Activated T-helper 2 cell treated with anti-CD3 and anti-CD28 coated beads, Interferon-gamma antibody, Interleukin-2, Interleukin-4, amounts not matched to agents 10 μg/mL and 5 μg/mL and 100 μg/mL, durations not matched to agents 14 hours and 24 hours and 36 hours (primary cell): ENCODE measurements at places on chromosomes 4 and X.

DNA sequence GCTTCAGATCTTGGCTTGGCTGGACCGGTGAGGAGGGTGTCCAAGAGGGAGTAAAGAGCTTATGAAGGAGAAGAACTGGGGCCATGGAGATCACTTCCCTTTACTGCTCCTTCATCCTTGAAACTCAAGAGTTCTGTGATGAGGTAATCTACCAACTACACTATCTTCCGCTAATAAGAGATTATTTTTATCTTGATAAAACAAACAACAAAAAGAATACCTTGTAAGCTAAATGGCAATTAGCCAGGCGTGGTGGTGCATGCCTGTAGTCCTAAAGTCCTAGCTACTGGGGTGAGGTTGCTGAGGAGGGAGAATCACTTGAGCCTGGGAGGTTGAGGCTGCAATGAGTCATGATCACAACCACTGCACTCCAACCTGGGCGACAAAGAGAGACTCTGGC is 47.4 kb downstream of the HAUS3 start:
- no peak for DNase-seq

GRCh38 chrX:122913764-122914163 is 270.3 kb upstream of the GRIA3 start:
- DNase-seq: no peak

DNA sequence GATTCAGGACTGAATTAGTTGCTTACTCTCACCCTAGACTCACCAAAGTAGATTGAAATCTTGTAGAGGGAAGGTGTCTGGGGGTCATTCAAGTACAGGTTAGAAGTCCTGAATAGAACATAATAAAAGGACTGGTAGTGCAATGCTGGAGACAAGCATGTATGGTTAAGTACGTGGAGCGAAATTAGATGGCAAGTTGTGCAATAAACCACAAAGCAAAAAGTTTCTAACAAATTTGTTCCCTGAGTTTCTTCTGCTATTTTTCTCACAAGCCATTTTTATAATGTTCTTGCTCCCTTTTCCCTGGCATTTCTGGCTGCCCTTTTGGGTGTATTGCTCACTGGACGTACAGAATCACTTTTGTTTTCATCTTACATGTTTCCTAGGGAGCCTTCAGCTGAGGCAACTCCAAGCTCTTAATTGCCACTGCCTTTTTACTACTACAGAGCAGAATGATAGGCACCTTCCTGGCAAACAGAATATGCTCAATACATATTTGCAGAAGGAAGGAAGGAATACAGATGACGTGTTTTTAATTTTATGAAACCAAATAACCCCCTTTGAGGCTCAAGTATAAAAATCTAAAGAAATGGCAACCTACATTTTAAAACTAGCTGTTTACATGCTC is 23.4 kb downstream of the LANCL3 start:
- DNase-seq: no peak

- DNase-seq: no peak
Observed at GRCh38 chrX:13419918-13420317, 100.1 kb upstream of the ATXN3L start.

GRCh38 chr4:172962564-172963353 is 205.9 kb upstream of the GALNT7 start:
- no peak for DNase-seq

DNA sequence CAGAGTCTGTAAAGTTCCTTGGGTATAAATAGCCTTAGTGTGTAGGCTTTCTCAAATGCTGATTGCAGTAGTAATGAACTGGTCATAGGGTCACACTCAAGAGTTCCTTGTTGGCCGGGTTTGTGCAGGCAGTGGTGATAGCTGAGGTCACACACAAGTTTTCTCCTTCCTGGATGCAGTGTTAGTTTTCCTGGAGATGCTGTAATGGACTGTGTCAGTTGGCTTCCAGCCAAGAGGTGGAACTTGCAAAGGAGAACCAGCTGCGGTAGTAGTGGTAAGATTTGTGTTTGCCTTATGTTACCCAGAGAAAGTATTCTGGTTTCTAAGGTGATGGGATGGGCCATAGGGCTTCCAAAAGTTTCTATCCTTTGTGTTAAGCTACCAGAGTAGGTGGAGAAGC is 409.8 kb upstream of the FRG1 start:
- DNase-seq: no peak

- DNase-seq: no peak
Observed at GRCh38 chr4:156820931-156821330, 150.7 kb downstream of the PDGFC start.

- DNase-seq: no peak
Observed at GRCh38 chr4:120843849-120844527, 78.5 kb downstream of the PRDM5 start.

DNA sequence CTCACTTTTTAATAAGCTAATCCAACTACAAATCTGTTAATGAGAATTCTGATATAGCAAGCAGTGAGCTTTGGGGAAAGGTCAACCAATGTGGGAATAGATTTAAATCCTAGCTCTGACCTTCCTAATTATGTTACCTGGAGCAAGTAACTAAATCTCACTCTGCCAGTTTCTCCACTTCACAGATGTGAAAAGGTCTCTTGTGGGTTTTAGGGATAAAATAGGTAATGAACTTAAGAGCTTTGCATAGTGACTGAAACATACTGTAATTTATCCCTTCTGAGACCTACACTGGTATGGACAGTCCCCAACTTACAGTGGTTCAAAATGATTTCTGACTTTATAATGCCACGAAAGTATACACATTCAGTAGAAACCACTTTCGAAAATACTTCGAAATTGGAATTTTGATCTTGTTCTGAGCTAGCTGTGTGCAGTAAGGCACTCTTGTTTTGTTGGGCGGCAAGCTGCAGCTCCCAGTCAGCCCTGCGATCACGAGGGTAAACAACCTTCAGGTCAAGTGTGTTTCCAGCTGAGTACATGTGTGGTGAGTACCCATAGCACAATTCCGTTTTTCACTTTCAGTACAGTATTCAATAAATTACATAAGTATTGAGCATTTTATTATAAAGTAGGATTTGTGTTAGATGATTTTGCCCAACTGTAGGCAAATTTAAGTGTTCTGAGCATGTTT is 93.7 kb downstream of the ADGRL3 start:
- DNase-seq: no peak

DNA sequence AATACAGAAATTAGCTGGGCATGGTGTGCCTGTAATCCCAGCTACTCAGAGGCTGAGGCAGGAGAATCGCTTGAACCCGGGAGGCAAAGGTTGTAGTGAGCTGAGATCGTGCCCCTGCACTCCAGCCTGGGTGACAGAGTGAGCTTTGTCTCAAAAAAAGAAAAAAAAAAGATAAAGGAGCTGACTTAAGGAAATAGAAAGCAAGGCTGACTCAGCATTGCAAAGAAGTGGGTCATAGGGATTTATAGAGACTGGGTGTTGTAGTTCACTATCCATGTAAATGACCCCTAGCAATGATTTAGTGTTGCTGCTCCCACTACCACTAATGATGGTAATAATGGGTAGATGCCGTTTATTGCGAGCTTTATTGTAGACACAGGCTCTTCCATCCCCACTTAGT is 47.6 kb downstream of the ADD1 start:
- DNase-seq: no peak

GRCh38 chrX:107677501-107677901 is 49.2 kb downstream of the PRPS1 start:
- no peak for DNase-seq

DNA sequence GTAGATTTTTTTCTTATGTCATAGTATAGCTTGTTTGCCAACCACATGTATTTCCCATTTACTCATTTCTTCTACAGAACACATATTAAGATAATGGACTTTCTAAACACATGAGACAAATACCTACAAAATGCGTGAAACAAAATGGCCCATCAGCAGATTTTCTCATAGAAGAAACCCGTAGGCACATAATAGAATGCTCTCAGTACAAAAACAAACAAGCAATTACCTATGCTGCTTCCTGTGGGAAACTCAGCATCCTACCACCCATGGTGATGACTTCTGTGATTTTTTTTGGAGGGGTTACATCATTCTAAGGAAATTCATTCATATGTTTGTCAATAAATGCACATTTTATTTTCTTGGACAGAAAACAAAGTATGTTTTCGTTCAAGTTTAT is 343.6 kb downstream of the SPRY1 start:
- DNase-seq: no peak
